ENCODE measurements at places on chromosomes 4 and X. TPM values are rescaled to one million over a fixed set of nuclear protein-coding genes. Genes with fewer than 3 reads are reported as not detected.

DNA sequence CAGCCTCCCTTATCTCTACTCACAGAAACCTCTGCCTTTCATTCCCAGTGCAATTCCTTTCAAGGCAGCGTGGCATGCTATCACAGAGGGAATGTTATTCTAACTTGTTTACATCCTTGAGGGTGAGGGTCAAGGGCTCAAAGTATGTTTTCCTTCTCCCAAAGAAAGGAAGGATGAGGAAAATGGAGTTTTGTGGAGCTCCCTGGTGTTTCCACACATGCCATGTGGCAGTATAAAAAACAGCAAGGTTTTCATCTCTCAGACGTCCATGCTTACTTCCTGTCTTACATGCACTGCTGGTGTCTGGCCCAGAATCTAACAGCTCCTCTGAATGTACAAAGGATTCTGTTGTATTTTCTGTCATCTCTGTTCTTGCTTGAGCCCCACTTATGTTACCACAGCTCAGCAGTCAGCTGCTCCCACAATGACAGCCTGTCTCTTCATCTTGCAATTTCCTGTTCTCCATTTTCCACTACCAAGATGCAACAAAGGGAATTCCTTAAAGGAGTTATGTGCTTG, 128.0 kb downstream of the SNCA start:
- DNase-seq, result no peak

Gene PCDH11X
- total RNA-seq, result 0.67 TPM

DNA sequence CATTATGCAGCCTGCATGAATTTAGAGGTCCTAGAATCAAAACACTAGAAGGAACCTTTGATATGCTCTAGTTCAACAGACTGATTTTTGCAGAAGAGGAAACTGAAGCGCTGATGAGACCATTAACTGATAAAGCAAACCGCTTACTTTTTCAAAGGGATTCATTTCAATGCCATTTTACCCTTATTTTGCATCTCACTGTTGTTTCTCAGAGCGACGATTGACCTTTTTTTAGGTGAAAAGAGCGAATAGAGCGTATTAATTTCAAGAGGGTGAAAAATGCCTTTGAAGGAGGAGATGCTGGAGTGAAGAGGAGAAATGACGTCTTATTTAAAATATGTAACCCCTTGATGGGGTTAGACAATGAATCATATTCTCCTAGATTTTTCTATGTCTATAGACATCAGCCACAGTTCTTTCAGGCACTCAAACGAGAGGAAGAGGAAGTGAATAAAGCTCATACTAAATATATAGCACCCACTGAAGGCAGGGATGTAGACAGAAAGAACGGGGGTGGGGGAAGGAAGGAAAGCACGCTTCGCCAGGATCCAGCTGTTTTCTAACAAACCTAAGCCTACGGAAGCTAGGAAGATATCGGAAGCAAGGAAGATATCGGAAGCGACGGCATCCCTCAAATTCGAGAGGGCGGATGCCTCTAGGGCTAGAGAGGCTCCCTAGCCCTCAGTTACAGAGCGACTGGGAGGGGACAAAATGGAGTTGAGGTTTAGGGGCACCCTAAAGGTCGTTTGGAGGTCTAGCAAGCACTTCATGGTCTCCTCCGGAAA, 848 bp downstream of the ACSL4 start:
- DNase-seq, result no peak

DNA sequence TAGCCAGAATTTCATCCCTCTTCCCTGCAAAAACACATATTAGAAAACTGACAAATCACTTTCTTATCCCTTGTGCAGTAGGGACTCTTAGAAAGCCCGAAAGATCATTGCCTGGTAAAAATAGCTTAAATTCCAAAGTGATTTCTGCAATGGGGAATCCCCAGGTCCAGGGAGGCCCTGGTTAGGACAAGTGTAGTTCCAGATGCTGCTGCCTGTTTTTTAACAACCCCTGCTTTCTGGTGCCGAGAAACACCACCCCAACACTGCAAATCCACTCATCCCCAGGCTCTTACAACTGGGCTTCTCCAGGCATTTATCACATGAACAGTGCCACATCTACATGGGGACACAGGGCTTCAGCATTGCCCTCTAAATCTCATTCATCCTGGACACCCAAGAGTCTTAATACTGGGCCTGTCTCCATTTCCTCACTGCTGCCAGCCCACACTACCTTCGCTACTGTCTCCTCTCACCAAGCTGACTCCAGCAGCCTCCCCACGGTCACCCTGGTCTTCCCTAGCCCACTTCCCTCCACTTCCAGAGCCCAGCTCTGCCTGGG, 112.2 kb upstream of the PSAPL1 start:
- no peak for DNase-seq

Gene NDST3
- total RNA-seq, result not detected

Gene PHKA2
- 26.7 TPM for total RNA-seq

DNA sequence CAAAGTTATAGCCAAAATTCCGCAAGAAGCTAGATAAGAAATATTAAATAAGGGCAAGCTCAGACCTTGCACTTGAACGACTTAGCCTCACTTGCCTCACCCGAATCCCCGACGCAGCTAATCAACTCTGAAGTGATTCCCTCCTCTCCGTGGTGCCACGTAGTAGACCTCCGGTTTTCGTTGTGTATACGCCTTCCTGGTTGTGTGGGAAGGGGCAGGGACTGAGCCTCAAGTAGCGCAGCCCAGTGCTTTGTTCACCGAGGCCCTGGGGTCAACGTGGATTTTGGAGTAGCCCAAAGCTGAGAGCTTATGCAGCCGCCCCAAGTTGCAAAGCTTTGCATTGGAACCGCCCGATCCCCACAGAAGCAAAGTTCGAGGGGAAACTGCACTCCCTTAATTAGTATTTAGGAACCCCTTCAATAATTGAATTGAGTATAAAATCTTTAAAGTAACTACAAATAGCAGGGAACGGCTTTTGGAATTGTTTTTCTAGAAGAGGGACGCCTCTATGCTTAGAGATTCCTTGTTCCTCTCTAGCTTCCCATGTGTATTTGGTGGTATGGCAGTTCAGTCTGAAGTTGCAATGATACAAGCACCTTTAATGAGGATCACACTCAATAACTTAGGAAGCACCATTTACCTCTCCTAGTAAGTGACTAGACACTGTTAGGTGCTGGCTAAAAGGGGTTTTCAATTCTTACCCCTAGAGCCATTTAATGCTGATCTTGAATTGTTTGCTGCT, 55.7 kb downstream of the LINC00632 start:
- DNase-seq, result no peak

Gene XAGE2
- 2.7 TPM for total RNA-seq

DNA sequence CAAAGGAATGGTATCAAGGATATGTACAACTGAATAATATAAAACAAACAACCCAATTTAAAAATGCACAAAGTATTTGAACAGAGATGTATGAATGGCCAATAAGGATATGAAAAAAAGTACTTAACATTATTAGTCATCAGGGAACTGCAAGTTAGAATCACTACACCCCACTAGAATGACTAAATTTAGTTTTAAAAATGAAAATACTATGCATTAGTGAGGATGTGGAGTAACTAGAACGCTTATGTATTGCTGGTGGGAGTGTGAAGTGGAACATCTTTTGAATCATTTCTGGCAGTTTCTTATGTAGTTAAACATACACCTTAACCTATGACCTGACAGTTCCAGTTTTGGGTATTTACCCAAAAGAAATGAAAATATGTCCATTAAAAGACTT, 13.0 kb upstream of the SLC16A2 start:
- no peak for DNase-seq

GRCh38 chr4:142532054-142532453, 314.0 kb downstream of the INPP4B start:
- no peak for DNase-seq

Gene TKTL2
- not detected for total RNA-seq

- no peak for DNase-seq
Measured at GRCh38 chr4:125111323-125111722, 203.4 kb upstream of the FAT4 start.

Gene SATL1
- total RNA-seq, result not detected

Gene LDB2
- total RNA-seq, result 47.3 TPM

- DNase-seq, result no peak
Measured at GRCh38 chr4:141543706-141544105, 92.7 kb upstream of the IL15 start.

- DNase-seq, result no peak
Measured at GRCh38 chr4:95415346-95415771, 133.4 kb downstream of the UNC5C start.

DNA sequence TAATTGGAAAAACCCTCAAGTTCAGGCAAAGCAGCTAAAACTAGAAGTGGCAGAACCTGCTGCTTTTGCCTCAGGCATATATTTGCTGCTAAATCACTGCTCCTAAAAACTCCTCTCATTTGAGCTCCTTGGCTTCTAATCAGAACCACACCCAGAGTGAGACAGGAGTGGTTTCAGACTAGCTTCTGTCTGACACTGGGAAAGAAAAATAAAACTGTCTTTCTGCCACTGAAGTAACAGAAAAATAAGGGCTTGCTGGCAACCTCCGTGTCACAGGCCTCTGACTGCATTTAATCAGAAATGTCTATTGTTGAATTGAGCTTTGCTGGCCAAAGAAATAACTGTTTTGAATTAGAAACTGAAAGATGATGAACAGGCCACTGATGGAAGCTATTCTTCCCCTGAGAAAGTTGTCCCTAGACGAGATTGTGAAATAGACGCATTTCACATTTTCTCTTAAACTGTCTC, 52.1 kb upstream of the RAP2C start:
- no peak for DNase-seq

DNA sequence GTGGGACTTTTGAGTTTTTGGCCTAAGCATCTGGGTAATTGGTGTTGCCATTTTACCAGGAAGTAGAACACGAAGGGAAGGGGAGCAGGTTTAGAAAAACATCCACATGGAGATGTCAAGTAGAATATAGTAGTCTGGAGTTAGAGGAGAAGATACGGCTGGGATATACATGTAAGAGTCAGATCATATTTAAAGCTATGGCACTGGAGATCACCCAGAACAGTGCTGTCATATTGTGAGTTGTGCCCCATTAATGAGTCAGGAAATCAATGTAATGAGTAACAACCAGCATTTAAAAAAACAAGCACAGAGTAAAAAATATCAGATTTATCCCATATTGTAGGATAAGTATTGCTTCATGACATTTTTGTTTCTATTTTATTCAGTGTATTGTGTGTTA, 4.2 kb downstream of the GSTCD start:
- no peak for DNase-seq

- no peak for DNase-seq
Measured at GRCh38 chr4:103067841-103068547, 8.6 kb downstream of the SLC9B2 start.

DNA sequence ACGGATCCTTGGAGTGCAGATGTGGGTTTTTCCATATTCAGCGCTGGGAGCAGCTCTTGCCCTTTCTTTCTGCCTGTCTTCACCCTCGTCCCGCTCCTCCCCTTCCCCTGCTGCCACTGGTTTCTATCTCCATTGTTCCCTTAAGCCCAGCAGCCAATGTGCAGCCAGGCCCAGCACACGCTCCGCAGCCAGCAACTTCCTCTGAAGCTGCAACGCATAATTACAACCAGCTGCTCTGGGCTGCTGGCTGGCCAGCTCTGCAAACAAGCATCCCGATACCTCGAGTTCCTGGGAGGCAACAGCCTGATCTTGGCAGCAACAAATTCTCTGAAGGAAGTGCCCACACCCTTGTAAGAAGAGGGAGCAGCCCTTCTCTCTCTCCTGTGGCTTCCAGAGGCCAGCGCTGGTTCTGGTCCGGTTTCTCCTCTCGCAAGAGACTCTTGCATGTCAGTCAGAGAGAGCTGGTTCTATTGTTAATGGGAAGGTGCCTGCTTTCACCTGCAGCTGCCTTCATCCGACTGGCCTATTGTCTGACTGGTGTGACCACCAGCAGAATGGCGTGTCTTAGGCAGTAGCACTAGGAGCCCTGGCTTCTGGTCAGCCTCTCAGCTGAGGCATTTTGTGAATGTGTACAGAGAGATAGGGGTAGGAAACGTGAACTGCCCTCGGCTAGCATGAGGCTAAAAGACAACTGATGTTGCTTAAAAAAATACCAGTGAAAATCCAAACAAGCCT, 83.8 kb upstream of the MAML3 start:
- DNase-seq, result peak; percentile 74

- no peak for DNase-seq
Measured at GRCh38 chr4:149296503-149296902, 519.1 kb downstream of the IQCM start.

GRCh38 chrX:71095981-71096759, 519 bp downstream of the FOXO4 start:
- peak; percentile 48 for DNase-seq

DNA sequence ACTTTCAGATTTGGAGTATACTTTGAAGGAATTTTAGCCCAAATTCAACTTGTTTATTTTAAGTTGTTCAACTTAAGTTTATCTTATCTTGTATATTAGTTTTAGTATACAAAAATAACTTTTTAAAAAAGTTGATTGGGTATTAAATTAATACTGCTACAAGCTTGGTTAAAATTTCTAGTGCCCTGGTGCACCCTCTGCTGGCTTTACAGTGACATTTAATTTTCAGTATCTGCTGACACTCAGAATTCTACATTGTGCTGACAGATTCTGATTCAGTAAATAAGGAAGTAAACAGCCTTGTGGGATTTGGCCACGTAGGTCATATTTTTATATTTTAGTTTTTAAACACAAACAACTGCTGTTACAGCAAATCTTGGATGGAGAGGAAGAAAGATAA, 2.9 kb downstream of the EDA start:
- DNase-seq, result no peak

Gene ERVMER34-1
- total RNA-seq, result 0.71 TPM

GRCh38 chrX:13266641-13267345, 53.1 kb downstream of the ATXN3L start:
- no peak for DNase-seq

GRCh38 chr4:40845154-40845835, 95.5 kb downstream of the NSUN7 start:
- no peak for DNase-seq

Gene GLRB
- total RNA-seq, result 3.9 TPM

Gene ANTXR2
- 26.0 TPM for total RNA-seq

DNA sequence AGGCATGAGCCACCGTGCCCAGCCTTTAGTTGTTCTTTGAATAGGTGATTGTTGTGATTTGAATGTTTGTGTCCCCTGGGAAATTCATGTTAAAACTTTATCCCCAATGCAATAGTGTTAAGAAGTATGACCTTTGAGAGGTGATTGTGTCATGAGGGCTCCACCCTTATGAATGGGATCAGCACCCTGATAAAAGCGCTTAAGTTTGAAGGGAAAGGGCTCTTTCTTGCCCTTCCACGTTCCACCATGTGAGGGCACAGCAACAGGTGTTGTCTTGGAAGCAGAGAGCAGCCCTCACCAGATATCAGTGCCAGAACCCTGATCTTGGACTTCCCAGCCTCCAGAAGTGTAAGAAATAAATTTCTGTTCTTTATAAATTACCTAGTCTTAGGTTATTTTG, 33.7 kb upstream of the RP2 start:
- DNase-seq, result no peak

DNA sequence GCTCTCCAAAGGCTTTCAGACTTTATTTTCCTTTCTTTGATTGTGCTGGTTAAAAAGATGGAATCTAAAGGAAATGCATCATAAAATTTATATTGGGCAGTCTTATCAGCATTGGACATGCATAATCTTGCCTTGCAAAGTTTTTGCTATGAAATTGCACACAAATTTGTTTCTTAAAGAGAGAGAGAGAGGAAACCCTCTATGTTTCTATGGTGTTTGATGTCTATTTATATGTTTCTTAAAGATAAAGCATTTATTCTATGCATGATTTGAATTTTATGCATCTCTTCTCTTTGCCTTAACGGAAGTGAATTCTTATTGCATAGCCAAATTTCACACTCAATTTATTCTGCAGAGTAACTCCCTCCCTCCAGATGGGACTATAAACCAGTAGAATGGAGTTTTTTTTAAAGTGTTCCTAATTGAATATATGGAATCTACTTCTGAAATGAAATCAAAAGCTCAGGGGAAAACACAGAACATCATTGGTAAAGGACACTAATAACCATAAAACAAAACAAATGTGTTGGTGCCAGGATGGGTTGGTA, 83.5 kb upstream of the PPARGC1A start:
- DNase-seq, result no peak

All from upper lobe of left lung (tissue), 6 donors.